Upper lobe of right lung (tissue), 1 donor: ENCODE measurements at places on chromosomes 12 and 14. TPM values are rescaled to one million over a fixed set of nuclear protein-coding genes. Genes with fewer than 3 reads are reported as not detected.

TPH2 gene
- total RNA-seq, result not detected

ADAM21 gene
- not detected for total RNA-seq

E2F7 gene
- 0.29 TPM for total RNA-seq

KCNC2 gene
- total RNA-seq, result not detected

PRIMA1 gene
- 1.9 TPM for total RNA-seq

ERBB3 gene
- 60.7 TPM for total RNA-seq

KTN1 gene
- 179 TPM for total RNA-seq

IFI27 gene
- total RNA-seq, result 312 TPM

GPR162 gene
- 17.1 TPM for total RNA-seq

KRT75 gene
- total RNA-seq, result not detected

DIO2 gene
- total RNA-seq, result 1.0 TPM

STK38L gene
- 36.0 TPM for total RNA-seq

SRRM4 gene
- total RNA-seq, result 0.12 TPM

- no peak for DNase-seq
These were observed 10.5 kb upstream of the NID2 start for GRCh38 chr14:52079239-52079959.

- no peak for DNase-seq
These were observed 317.9 kb downstream of the PCNX1 start for GRCh38 chr14:71225113-71225512.

DNA sequence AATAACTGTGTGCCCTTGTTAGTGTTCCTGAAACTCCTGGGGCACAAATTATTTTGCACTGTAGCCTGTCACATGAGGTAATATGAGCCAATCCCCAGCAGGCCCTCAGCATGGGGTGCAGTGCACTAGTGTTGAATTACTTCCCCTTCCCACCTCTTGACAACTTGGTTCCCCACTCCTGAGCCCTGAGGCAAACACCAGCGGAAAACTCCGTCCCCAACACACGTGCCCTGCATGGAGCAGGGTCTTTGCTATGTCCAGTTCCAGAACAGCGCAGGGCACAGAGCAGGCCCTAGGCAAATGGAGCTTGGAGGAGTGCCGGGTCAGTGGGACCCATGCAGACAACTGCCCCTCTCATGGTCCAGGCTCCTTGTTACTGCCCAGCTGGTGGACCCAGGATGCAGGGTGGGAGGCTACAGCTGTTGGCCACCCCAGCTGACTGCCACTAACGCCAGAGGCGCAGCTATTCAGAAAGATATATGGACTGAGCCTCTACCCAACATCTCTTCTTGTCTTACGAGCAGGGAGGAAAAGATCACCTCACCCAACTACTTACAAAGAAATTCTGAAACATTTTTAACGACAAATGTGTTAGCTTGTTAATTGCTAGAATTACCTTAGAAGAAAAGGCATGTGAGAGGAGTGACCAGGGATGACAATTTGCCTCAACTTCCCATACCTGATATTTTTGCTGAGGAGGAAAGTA is 71.6 kb downstream of the NT5DC3 start:
- no peak for DNase-seq

GRCh38 chr12:107558141-107558815 is 127.3 kb upstream of the PWP1 start:
- no peak for DNase-seq

- DNase-seq, result no peak
These were observed 129.4 kb downstream of the NPAS3 start for GRCh38 chr14:33068040-33068439.

- no peak for DNase-seq
These were observed 96.5 kb downstream of the DENND5B start for GRCh38 chr12:31494455-31494854.

DNA sequence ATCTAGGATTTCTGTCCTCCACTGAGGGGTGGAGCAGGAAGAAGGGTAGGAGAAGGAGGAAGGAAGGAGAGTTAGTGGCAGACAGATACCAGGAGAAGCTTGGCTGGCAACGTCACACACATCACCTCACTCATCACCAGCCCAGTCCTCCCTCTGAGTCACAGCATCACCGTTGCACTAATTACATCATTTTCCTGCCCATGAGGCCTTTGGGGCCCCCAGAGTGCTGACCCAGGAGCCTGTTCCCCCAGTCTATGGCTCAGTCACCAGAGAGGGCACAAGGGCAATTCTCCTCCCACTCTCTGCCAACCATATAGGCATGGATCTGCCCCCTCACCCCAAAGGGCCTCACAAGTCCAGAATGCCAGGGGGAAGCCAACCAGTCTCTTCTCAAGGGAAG is 4.6 kb downstream of the RND1 start:
- DNase-seq, result no peak

GRCh38 chr14:94097091-94097490 is 13.4 kb upstream of the IFI27 start:
- DNase-seq, result no peak

DNA sequence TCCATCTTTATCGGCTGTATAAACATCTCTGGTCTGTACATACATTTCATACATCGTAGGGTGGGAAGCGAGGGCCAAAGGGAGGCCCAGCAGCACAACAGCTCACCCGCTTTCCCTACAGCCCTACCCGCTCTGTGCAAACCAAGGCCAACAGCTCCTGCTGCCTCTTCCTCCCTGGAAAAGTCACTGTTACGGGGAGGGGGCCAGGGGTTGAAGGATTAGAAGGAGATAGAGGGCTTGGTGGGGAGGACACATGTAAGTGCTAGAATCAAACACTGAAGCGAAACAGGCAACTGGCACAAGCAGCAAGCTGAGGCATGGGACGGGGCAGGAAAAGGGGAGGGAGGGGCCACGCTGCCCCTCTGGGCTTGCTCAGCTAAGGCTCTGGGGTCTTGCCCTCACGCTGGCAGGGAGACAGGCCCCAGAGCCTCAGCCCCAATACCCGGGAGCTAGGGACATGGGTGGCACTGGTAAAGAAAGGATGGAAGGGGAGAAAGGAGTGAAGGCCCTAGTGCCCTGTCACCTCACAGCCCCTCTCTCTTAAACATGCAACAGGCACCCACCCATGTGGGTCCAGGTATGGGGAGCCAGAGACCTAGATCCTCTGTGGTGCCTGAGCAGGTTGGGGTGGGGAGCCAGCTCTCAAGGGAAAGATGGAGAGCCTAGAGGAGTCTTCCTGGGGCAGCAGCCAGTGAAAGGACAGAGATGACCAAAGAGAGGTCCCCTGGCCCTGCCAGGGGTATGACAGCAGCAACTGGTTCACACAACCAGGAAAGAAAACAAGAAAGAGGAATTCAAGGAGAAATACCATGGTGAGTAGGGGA is 14.4 kb downstream of the SPRYD3 start:
- peak; percentile 62 for DNase-seq

- DNase-seq, result no peak
These were observed 22.4 kb downstream of the ARG2 start for GRCh38 chr14:67641902-67642749.

- DNase-seq, result no peak
These were observed 71.4 kb downstream of the RIC8B start for GRCh38 chr12:106845902-106846301.

- DNase-seq, result no peak
These were observed 13.8 kb upstream of the SLC38A2 start for GRCh38 chr12:46386360-46386867.

GRCh38 chr12:100675432-100675831 is 101.9 kb downstream of the GAS2L3 start:
- DNase-seq, result no peak

DNA sequence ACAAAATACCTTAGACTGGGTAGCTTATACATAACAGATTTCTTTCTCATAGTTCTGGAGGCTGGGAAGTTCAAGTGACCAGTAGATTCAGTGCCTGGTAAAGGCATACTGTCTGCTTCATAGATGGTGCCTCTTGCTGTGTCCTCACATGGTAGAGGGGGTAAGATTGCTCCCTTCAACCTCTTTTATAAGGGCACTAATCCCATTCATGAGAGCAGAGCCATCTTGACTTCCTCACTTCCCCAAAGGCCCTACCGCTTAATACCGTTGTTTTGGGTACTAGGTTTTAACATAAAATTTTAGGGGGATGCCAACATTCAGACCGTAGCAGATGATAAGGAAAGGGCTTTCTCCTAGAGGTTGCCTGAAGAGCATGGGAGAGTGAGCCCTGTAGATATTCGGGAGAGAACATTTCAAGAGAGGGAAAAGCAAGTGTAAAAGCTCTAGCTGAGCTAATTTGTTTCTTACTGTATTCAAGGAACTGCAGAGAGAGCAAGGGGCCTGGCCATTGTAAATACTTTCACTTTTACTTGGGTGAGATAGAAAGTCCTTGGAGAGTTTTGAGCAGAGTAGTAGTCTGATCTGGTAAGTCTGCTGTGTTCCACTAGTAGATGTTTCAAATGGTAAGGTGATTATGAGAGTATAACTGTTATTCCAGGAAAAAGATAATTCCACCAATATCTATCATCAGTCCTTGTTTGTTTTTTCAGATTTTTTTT is 27.3 kb downstream of the FRS2 start:
- no peak for DNase-seq

- no peak for DNase-seq
These were observed 2.9 kb upstream of the LGR5 start for GRCh38 chr12:71436696-71437095.

- DNase-seq, result peak; percentile 77
These were observed 991.9 kb downstream of the TMEM121 start for GRCh38 chr14:106518054-106518943.

DNA sequence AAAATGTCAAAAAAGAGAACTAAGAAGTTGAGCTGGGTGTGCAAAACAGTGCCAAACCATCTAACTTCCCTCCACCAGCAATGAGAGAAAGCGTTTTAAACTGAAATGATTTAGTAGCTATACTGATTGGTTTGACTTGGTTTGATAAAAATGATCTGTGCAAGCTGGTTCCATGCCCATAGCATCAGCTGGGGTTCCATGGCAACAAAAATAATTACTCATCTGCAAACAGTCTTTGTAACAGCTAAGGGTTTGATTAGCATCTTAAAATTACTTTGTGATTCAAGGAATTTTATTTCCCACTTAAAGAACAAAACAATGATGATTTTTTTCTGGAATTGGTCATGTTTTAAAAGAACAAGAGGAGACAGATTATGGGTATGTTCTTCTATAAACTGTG is 15.0 kb upstream of the BICD1 start:
- DNase-seq, result no peak

DNA sequence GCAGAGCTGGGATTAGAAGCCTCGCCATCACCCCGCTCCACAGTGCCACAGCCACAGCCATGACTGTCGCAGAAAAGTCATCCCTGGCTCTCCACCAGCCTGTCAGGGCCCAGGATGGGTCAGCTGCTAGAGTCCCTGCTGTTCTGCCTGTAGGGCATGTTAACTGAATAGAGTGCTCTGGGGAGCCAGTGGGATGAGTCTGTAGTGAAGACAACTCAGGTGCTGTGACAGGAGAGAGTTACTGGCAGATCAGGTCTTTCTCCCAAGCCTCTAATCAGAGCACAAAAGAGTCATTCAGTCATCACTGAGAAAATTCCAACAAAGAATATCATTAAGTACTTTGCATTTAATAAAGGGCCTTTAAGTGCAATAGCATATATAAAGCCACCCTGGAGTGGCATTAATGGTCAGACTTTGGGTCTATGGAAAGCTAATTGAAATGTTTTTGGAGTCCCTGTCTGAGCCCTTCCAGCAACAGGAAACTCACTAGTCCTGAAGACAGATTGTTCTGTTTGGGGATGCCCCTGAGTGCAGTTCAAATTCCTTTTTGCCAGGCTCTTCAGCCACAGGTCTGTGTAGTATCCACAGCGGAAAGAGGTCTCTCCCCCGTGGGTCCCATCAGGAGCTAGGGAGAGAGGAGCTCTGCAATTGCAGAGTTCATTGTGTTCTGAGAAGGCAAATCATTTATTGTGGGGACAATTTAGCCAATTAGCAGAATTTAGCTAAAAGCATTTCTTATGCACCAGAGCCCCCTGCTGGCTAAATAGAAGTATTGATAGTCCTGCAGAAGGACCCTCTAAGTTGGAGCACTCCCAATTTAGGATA is 45.2 kb upstream of the C14orf132 start:
- DNase-seq, result no peak

DNA sequence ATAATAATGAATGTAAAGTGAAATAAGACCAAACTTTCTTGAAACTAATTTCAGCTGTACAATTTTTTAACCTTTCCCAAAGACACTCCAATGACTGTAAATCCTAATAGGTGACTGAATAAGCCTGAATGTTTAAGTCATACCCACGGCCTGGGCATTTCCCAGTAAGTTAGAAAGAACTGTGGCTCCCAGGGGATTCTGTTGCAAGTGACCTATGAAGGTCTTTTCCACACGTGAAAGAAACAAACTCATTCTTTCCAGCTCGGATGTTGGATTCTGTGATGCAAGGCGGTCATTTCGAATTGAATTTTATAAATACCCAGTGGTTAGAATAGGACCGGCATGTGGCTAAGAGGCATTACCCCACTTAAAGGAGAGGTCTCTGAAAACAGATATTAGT is 1134.4 kb downstream of the GALC start:
- DNase-seq, result no peak

GRCh38 chr14:35416108-35416750 is 11.7 kb upstream of the NFKBIA start:
- no peak for DNase-seq

- DNase-seq, result peak; percentile 70
These were observed 40.9 kb upstream of the VASH1 start for GRCh38 chr14:76720382-76720813.

DNA sequence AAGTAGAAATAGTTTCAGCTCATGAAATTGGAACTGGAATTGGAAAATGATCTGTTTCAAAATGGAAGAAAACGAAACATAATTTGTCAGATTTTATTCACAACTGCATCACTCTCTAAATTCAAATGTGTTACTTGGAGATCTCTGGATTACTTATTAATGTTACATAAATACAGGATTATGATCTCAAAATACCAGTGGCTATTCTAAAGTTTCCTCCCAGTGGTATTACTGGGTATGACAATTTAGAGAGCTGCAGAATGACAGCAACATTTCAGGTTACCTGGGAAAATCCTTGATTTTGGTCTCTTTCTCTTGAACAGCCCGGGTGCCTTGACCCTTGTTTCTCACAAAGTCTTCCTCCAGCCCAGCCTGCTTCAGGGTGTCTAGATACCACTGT is 14.2 kb downstream of the FAM161B start:
- DNase-seq, result no peak

DNA sequence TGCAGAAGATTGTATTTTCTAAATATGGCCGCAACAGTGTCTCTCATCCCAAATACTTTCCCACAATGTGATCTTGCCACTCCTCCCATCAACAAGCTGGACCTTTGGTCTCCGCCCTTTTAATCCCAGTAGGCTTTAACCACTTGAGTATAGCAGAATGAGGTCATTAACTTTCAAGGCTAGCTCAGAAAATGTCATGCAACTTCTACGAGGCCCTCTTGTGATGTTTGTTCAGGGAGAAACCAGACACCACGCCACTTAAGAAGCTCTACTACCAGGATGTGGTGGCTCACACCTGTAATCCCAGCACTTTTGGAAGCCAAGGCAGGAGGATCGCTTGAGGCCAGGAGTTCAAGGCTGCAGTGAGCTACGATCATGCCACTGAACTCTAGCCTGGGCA is 20.1 kb upstream of the OR6J1 start:
- DNase-seq, result no peak
